ENCODE measurements at places on chromosomes 5 and 9.
A peak's percentile ranks its signal among the peaks of the same experiment; 100 is the strongest.

- DNase-seq, result no peak
Observed at GRCh38 chr9:72006501-72006900, 53.9 kb downstream of the C9orf57 start.

DNA sequence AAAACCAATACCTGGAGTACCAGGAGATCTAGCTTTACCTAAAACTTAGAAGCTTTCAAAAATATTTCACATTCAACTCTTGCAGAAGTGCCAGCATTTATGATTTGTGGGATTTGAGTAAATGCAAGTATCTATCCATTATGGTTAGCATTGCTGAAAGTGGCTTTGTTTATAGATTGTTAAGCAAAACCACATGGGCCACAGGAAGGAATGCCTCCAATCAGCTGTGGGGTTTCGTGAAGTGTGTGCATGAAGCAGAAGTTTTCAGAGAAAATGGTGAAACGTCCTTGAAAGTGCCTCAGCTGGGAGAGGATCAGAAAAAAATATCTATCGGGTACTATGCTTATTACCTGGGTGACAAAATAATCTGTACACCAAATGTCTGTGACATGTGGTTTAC, 4.2 kb downstream of the LECT2 start:
- no peak for DNase-seq

DNA sequence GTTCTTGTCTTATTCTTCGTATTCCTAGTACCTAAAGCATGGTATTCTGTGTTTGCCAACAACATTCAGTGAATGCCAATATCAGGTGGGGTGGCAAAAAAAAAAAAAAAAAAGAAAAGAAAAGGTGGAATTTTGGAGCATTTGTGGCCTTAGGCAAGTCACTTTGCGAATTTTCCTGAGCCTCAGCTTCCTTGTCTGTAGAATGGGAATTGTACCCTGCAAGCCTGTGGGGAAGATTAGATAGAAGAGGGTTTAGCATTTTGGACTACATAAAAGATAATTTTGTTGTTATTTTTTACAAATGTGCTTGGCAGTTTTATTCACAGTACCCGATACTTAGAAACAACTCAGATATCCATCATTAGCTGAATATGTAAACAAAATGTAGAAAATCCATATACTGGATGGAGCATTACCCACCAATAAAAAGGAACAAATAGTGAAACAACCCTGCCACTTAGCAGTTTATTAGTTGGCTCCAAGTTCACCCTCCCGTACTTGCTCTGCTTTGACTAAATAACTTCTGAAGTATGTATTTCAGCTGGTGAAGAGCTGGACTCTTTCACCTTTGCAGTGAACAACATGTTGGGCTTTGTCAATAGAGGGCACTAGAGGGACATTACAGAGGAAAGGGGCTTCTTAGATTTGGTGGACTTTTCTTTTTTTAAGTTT, 13.6 kb downstream of the UBE2D2 start:
- DNase-seq, result peak; percentile 8

- no peak for DNase-seq
Observed at GRCh38 chr9:15743512-15743911, 190.7 kb downstream of the CCDC171 start.

- DNase-seq, result no peak
Observed at GRCh38 chr9:109992293-109992692, 212.3 kb downstream of the PALM2AKAP2 start.

DNA sequence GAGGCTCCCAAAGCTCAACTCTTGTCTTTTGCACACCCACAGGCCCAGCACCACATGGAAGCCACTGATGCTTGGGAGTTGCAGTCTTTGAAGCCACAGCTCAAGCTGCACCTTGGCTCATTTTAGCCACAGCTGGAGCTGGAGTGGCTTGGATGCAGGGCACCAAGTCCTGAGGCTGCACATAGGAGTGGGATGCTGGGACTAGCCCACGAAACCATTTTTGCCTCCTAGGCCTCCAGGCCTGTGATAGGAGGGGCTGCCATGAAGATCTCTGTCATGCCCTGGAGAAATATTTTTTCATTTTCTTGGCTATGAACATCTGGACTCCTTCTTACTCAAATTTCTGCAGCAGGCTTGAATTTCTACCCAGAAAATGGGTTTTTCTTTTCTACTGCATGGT, 438.5 kb upstream of the TNC start:
- no peak for DNase-seq

- no peak for DNase-seq
Observed at GRCh38 chr5:169923988-169924387, 56.3 kb downstream of the INSYN2B start.

GRCh38 chr5:133256276-133256675, 204.5 kb downstream of the HSPA4 start:
- DNase-seq, result no peak

DNA sequence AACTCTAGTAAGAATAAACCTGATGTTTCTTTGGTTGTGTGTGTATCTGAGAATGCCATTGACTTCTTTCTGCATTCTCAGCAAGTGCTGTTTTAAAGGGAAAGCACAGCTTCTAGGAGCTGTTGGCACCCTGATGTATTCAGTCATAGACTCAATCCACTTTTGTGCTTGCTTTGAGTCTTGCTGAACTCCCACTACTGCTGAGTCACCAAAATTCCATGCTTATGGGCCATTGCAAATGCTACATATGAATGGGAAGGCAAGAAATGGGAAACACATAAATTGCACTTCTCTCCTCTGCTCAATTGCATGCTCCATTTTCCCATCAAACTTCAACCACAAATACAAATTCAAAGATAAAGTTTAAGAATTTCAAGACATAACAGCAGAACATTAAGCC, 9.8 kb upstream of the FTMT start:
- no peak for DNase-seq

GRCh38 chr5:109865637-109866036, 175.9 kb downstream of the MAN2A1 start:
- no peak for DNase-seq

DNA sequence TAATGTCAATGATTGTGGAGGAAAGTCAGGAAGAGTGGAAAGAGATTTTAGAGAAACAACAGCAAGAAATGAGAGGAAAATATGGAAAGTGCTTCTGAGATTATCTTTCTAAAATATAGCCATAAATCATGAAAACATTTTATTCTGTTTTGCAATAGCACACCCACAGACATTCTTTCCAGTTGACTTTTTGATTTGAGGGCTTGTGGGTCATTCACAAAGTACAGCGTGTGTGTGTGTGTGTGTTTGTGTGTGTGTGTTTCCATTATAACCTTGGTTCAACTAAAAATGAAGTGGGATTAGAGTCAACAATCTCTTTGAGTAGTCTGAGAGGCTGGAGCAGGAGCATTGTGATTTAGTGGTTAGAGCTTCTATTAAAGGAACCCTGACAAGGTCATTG, 116.6 kb upstream of the GAS1 start:
- no peak for DNase-seq

DNA sequence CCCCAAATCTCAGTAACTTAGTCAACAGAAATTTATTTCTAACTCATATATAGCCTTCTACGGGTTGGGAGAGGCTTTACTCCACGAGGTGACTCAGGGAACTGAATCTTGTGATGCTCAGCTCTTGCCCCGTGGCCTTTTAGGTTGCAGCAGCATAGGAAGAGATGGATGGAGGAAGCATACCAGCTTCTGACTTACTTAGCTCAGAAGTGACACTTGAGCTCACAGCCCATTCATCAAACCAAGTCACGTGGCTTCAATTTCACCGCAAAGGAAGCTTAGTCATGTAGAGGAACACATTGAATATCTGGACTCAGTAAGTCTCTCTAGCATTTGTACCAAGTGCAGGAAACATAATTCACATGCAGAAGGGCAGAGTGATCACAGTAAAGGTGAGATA, 124.1 kb upstream of the KCNN2 start:
- DNase-seq, result no peak

GRCh38 chr5:78638423-78638822, 10.1 kb downstream of the LHFPL2 start:
- DNase-seq, result peak; percentile 21

GRCh38 chr9:13513716-13514444, 234.4 kb upstream of the MPDZ start:
- no peak for DNase-seq

GRCh38 chr5:37769840-37770239, 70.0 kb downstream of the GDNF start:
- no peak for DNase-seq

- no peak for DNase-seq
Observed at GRCh38 chr9:5402217-5402616, 35.5 kb downstream of the PLGRKT start.

DNA sequence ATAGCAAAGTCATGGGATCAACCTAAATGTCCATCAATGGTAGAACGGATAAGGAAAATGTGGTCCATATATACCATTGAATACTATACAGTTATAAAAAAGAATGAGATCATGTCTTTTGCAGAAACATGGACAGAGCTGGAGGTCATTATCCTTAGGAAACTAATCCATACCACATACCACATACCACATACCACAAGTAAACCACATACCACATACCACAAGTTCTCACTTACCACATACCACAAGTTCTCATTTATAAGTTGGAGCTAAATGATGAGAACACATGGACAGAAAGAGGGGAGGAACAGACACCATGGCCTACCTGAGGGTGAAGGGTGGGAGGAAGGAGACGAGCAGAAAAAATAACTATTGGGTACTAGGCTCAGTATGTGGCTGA, 154.6 kb upstream of the GHR start:
- DNase-seq, result no peak

DNA sequence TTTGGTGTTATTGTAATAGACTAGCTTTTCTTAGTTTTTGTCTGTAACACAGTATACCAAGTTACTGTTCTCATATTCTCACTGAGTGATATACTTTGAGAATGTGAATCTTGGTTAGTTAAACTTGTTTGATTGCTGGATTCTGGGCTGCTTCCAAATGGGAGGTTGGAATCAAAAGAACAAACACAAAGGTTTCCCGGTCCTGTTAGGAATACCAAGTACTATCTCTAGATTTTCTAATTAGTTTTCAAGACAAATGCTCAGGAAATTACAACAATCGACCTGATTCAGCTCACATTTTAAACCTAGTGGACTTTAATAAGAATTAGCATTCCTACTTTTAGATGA, 244.3 kb downstream of the CSNK1G3 start:
- peak; percentile 8 for DNase-seq

GRCh38 chr5:50564079-50564478, 102.4 kb upstream of the PARP8 start:
- DNase-seq, result no peak

- no peak for DNase-seq
Observed at GRCh38 chr5:153926201-153926600, 112.5 kb downstream of the FAM114A2 start.

GRCh38 chr5:10699987-10700386, 61.0 kb downstream of the DAP start:
- no peak for DNase-seq

DNA sequence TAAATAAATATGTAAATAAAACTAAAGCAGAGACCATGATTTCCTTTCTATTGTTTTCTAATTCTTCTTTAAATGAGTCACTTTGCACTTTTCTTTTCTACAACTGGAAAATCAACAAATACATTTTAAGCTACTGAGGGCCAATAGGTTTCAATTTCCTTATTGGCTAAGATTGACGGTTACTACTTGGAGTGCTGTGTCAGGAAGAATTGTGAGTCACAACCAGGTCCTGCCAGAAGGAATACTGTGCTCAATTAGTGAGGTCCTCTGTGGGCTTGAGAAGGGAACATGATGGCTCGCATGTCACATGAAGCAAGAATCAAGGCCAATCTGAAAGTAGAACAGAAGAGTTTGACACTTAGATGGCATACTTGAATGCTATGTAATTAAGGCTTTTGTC, 110.8 kb downstream of the HMHB1 start:
- DNase-seq, result no peak

- no peak for DNase-seq
Observed at GRCh38 chr9:4862506-4863250, 69.9 kb downstream of the RCL1 start.

DNA sequence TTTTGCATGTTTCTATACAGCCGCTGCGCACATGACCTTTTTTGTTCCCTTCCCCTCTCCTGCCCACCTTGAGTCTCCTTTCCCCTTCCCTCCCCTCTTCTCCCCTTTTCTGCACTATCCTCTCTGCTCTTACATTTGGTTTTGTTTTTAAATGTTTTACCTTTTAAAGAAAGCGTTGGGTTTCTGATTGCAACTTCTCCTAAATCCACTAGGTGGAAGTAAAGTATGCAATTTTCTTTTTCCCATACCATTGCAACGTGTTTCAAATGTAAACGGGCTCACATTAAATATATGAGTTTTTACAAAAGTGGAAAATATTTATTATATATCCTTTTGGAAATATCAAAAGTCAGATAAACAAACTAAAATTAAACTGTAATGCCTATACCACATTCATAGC, 500.9 kb downstream of the DIRAS2 start:
- no peak for DNase-seq

GRCh38 chr9:112224401-112225289, 49.5 kb upstream of the SUSD1 start:
- no peak for DNase-seq

- DNase-seq, result no peak
Observed at GRCh38 chr5:2011481-2012411, 129.0 kb upstream of the IRX4 start.

DNA sequence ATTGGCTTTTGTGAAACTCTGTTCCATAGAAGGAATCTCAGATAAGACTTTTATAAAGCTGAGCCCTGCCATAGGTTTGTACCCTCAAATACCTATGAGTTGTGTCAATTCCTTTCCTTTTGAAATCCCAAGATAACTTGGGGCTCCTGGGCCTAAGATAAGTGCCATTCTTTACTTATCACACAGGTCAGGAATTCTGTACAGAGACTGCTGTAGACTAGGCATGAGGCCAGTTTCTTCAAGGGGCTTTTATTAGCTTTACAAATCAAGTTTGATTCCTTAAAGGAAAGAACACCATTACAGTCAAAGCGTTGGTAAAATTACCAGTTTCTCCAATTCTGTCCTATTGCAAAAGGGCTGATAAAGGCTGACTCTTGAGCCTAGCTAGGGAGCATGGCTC, 39.2 kb downstream of the SHC3 start:
- no peak for DNase-seq

GRCh38 chr5:15592728-15593127, 92.7 kb downstream of the FBXL7 start:
- DNase-seq, result no peak

- DNase-seq, result peak; percentile 69
Observed at GRCh38 chr9:12162181-12162815, 530.9 kb upstream of the TYRP1 start.

- DNase-seq, result no peak
Observed at GRCh38 chr5:141618030-141618803, 583 bp downstream of the DIAPH1 start.

- no peak for DNase-seq
Observed at GRCh38 chr9:5543875-5544702, 33.8 kb downstream of the PDCD1LG2 start.

Data from midbrain (tissue), 1 donor.